Naive B cell (primary cell): ENCODE measurements at places on chromosomes 16 and 17.

DNA sequence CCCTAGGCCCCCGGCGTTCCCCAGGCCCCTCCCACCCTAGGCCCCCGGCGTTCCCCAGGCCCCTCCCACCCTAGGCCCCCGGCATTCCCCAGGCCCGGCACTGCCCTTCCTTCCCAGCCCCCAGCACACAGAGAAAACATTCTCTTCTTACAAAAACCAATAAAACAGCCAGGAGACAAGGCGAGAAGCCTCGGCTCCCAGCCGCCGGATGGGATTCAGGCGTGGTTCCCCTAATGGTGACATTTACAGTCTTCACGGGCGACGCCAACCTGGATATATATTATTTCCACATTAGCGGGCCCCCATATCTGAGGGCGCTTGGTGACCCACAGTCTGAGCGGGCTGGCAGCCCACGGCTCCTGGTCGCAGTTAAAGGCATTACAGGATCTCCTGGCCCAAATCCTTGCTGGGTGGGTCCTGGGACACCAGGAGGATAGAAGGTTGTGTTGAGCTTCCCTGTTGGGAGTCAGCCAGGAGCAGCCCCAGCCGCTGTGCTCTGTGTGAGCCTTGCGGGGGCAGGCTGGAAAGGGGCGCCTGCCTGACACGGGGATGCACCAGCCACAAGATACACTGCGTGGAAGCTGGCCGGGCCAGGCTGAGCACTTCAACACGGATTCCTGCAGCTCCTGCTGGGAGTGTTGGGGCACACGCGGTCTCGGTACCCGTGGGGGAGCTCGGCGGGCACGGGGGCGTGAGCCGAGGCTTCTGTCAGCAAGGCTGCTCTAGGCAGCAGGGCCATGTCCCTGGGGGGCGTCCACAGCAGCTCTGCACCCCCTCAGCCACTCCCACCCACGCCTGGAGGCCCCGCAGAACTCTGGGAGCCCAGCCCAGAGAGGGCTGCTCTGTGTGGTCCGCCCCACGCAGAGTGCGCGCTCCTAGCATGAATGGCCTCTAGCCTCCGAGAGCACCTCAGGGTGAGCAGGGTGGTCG, 83.7 kb downstream of the LMF1 start:
- H3K27me3 ChIP-seq: no peaks in the 10 kb centered on the region
- no peak overlapping the region for H3K27ac ChIP-seq
- H3K4me1 ChIP-seq: no peaks in the 10 kb centered on the region
- no peak for DNase-seq
- H3K4me3 ChIP-seq: no peak overlapping the region
- H3K36me3 ChIP-seq: no peaks in the 10 kb centered on the region

DNA sequence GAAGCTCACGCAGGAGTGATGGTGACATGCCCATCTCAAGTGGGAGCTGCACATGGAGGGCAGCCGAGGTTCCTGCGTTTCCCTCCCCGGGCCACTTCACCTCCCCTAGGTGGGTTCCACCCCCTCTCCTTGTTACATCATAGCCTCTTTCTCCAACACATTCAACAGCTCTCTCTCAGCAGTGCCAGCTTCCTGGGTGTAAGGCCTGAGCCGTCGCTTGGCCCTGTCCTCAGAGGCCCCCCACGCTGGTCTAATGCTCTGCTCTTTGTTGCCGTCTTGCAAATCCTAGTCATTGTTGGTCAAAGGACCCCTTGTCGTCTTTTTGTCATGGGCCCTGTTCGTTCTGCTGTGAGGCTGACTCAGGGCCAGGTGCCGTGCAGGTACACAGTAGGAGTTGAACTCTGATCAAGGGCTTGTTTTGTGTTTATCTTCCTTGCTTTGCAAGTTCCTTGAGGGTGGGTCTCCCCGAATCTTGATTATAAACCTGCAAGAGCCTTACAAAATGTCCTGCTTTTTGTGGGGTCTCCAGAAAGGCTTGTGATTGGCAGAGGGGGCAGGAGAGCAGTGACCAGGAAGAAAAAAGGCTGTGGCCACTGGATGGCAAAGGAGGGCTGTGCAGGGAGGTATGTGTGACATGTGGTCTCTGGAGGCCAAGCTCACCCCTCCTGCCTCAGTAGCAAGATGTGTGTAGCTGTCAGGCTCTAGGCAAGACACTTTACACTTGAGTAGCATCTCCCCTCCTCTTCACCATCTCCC, 136.6 kb downstream of the CCDC182 start:
- H3K4me3 ChIP-seq: no peak overlapping the region
- H3K4me1 ChIP-seq: peaks cover 53% of the 10 kb centered on the region
- H3K36me3 ChIP-seq: no peaks in the 10 kb centered on the region
- no peaks in the 10 kb centered on the region for H3K27me3 ChIP-seq

DNA sequence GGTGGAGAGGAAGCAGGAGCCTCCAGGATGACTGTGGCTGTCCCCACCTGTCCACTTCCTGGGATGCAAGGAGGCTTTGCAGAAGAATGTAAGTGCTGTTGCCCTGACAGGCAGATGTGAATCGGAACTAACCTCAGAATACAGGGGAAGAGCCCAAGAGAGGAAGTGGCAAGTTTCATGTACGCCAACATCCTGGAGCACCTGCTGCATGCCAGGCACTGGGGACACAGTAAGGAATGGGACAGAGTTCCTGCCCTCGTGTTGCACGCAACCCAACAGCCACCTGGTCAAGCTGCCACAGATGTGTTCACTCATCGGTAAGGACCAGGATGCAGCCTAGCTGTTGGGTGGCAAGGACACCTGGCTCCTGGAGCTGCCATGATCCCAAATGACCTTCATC, 98.6 kb upstream of the RPL38 start:
- no peaks in the 10 kb centered on the region for H3K36me3 ChIP-seq
- peaks cover 2% of the 10 kb centered on the region for H3K4me1 ChIP-seq
- H3K27me3 ChIP-seq: peaks cover 32% of the 10 kb centered on the region
- no peak overlapping the region for H3K27ac ChIP-seq
- no peak overlapping the region for H3K4me3 ChIP-seq
- DNase-seq: no peak

DNA sequence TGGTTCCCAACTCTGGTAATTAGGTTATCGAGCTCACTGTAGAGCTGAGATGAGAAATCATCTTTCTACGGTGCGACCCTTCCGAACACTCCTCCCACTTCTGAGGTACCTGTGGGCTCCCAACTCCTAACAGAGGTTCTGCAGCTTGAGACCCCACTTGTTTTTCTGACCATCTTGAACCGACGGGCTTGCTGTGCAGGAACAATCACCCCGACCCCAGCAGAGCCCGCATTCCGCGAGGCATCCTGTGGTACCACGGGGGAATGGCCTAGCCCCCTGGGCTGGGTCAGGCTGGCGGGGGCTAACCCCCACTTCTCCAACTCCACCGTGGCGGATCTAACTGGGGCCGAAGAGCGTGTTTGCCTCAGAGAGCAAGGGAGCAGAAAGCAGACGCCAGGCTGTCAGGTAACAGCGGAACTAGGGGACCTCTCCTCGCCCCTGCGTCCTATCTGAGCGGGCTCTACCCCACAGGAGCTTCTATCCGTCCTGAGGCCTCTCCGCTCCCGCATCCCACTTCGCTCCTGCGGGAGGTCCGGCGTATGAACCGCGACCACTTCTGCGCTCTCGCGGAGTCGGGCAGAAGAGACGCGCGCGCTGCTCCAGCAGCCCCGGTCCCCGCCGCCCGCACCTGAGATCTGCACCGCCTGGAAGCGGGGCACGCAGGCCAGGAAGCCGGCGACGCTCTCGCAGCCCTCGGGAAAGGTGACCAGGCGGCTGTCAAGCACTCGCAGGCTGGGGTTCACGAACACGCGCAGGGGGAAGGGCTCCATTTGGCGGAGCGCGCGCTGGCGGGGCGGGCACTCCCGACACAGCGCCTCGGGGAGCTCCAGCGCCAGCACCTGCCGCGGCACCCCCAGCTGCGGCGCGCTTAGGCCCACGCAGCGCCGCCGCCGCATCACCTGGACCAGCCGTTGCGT, 761 bp downstream of the PDF start:
- no peaks in the 10 kb centered on the region for H3K36me3 ChIP-seq
- DNase-seq: no peak
- peaks cover 22% of the 10 kb centered on the region for H3K4me1 ChIP-seq
- peak overlapping the region; percentile 90 for H3K4me3 ChIP-seq

DNA sequence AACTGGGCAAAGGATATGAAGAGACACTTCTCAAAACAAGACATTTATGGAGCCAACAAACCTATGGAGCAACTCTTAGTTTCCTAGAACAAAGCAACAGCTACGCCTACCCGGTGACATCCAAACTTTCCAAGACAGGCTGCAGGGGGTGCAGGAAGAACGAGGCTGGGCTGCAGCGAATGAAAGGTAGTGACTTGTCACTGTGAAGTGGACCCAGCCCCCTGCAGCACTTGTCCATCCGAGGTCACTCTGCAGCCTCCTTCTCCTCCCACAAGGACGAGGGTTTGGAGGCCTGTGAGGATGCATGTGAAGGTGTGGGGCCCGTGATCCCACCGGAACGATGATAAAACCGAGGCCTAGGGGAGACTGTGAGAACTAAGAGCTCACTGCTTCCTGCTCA, 192.6 kb upstream of the RPL38 start:
- H3K27me3 ChIP-seq: peaks cover 73% of the 10 kb centered on the region
- H3K36me3 ChIP-seq: no peaks in the 10 kb centered on the region
- H3K4me3 ChIP-seq: no peak overlapping the region
- H3K4me1 ChIP-seq: no peaks in the 10 kb centered on the region

DNA sequence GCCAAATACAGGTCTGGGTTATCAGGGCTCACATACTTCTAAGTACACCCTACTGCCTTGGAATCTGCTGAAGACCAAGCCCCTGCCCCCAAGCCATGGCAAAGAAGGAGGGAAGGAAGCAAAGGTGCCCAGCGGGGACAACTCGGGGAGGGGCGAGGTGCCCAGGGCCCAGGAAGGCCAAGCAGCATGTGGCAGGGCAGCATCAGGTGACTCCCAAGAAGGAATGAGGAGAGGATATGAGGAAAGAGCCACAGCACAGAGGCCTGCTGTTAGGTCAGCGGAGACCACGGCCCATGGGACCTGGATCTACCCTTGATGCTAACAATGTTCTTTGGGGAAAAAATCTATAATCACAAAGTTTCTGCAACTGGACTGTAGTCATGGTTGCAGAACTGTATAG, 142.6 kb upstream of the CRHR1 start:
- H3K4me3 ChIP-seq: no peak overlapping the region
- no peak for DNase-seq
- H3K4me1 ChIP-seq: peaks cover 6% of the 10 kb centered on the region
- H3K27me3 ChIP-seq: peaks cover 6% of the 10 kb centered on the region
